Aorta (tissue), 5 donors: ENCODE measurements at places on chromosomes 2 and 18. TPM values are rescaled to one million over a fixed set of nuclear protein-coding genes. Genes with fewer than 3 reads are reported as not detected.

- no peak overlapping the region for H3K4me3 ChIP-seq
- H3K27me3 ChIP-seq = no peaks in the 10 kb centered on the region
- no peak overlapping the region for H3K27ac ChIP-seq
- no peaks in the 10 kb centered on the region for H3K36me3 ChIP-seq
These were observed 43.5 kb downstream of the DOK6 start for GRCh38 chr18:69444221-69444620.

- H3K27ac ChIP-seq = no peak overlapping the region
- H3K4me1 ChIP-seq = no peaks in the 10 kb centered on the region
- H3K36me3 ChIP-seq = no peaks in the 10 kb centered on the region
- DNase-seq = no peak
- H3K27me3 ChIP-seq = no peaks in the 10 kb centered on the region
These were observed 686.9 kb upstream of the NRXN1 start for GRCh38 chr2:51718881-51719280.

GRCh38 chr2:215851082-215851481 lies 162.3 kb downstream of the MREG start:
- H3K4me1 ChIP-seq = peaks cover 7% of the 10 kb centered on the region
- H3K27me3 ChIP-seq = no peaks in the 10 kb centered on the region
- no peak overlapping the region for H3K27ac ChIP-seq
- no peak for DNase-seq
- H3K4me3 ChIP-seq = no peak overlapping the region

- H3K27me3 ChIP-seq = no peaks in the 10 kb centered on the region
- no peaks in the 10 kb centered on the region for H3K36me3 ChIP-seq
- H3K4me3 ChIP-seq = no peak overlapping the region
- H3K27ac ChIP-seq = no peak overlapping the region
These were observed 539.4 kb upstream of the ID2 start for GRCh38 chr2:8142461-8142860.

GRCh38 chr18:45437366-45437765 lies 177.9 kb upstream of the SLC14A2 start:
- H3K27ac ChIP-seq = no peak overlapping the region
- H3K4me3 ChIP-seq = no peak overlapping the region
- H3K27me3 ChIP-seq = no peaks in the 10 kb centered on the region
- no peaks in the 10 kb centered on the region for H3K36me3 ChIP-seq
- DNase-seq = no peak

Gene ITGA6
- total RNA-seq = 49.0 TPM

- H3K4me1 ChIP-seq = peaks cover 6% of the 10 kb centered on the region
- no peaks in the 10 kb centered on the region for H3K27me3 ChIP-seq
- no peak overlapping the region for H3K4me3 ChIP-seq
- no peak overlapping the region for H3K27ac ChIP-seq
- DNase-seq = no peak
- H3K36me3 ChIP-seq = no peaks in the 10 kb centered on the region
These were observed 144.6 kb upstream of the SETBP1 start for GRCh38 chr18:44536046-44536445.
